Anterior cingulate cortex (tissue), 58 donors: ENCODE measurements at places on chromosomes 12 and 14.

DNA sequence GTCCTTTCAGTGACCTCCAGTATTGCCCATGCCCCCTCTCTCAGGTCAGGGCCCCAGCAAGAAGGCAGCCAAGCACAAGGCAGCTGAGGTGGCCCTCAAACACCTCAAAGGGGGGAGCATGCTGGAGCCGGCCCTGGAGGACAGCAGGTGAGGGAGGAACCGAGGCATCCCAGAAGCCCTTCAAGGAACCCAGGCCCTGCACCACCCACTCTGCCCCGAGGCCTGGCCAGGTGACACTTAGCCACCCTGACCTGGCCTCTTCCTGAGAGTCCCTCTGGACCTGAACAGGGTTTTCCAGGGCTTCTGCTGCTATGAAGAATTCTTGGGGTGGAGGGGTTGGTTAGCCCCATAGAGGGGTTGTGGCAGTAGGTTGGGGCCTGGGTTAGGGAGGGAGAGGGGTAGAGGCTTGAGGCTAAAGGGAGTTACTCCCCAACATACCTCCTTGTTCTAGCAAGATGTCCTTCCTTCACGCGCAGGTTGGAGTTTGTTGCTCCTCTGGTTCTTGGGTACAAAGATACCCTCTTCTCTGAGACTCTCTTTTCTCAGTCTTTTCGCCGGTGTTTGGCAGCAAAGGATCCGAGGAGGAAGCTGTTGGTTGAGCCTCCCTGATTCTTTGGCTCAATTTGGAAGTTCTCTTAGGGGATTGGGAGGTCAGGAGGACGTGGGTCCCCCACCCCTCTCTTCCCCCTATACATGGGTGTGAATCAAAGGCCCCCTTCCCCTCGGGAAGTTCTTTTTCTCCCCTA, 2.1 kb downstream of the TARBP2 start:
- DNase-seq = no peak

DNA sequence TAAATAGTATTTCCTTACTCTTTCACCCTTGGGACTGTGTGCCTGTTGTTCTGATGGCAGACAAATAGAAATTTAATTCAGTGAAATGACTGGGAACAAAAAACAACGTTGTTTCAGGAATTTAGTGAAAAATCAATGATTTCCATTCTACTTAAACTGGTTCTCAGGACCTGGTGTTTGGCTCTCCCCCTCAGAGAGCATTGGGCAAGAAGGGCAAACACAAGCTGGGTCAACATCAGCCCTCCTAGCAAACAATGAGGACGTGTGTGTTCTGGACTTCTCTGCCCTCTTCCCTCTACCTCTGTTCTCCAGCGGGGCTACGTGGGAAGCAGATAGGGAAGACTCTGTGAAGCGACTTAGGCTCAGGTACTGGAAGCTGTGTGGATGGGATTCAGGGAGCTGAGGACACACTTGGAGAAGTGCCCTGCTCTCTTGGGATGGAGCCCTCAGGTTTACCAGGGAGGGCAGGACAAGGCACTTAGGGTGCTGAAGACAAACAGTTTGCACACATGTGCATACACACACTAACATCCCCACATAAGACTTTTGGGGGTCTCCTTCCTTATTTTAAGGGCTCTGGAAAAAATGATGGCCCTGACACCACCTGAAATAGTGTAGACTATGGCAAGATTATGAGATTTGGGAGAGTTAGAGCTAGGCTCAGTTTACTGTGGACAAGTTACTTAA, 7.6 kb upstream of the SERPINA1 start:
- no peak for DNase-seq

DNA sequence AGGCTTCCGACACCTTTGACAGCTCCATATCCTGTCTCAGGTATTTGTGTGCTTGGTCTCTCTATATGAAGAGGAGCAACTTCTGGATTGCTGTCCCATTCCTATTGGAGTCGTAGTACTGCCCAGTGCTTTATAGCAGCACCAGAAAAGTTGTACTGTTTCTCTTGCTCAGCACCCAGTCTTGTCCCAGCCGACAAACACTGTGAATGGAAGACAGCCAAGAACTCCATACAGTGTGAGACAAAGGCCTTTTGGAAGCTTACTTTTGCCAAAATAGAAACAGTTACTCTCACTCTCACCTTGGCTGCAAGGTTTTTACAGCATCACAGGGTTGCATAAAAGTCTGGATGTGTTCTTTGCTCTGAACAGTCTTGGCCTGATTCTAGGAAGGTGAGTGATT, 105.3 kb downstream of the TGFB3 start:
- peak; percentile 33 for DNase-seq

DNA sequence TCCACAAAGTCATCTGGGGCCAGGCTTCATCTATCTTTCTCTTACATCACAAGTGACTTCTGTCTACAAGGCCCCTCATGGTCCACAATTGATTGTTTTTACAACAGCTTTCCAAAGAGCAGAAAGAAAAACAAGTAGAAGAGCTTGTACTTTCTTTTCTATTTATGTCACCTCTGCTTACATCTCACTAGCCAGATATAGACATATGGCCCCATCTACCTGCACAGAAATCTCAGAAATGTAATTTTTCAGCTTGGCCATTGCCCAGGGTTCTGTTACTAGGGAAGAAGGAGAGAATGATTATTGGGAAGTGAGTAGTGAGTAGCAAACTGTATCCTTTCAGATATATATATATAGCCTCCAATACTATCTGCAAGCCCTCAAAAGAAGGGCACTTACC, 210.5 kb upstream of the PLEKHG7 start:
- no peak for DNase-seq

DNA sequence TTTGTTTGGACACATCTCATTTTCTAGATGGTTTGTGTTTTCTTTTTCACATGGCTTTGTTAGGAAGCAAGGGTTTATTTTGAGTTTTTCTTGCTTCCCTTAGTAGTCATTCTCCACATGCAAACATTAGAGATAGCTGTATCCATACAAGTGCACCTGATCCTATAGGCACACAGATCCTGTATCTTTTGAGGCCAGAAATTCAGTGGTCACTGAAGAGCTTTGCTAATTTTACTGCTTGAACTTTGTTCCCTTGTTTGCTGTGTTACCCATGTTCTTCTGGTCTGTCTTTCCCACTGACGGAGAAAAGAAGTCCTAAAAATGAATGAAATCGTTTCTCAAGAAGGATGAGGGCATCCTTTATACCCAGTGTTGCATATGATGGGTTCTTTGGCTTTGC, 14.7 kb downstream of the HMGA2 start:
- DNase-seq = no peak

DNA sequence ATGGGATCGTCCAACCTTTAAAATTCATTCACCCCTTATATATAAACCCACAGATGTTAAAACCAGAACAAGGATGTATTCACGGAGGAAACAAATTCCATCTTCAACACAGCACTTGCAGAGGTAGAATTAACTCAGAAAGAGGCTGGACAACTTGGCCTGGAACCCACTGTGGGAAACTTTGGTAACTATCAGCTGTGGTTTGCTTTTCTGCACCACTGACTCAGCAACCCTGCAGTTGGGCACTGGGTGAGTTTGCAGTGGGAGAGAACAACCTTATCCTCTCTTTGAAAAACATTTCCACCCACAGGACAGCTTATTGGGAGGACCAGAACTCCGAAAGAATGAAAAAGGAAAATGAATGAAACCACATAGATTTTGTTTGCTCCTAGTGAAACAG, 66.3 kb downstream of the ZNF664 start:
- no peak for DNase-seq

- DNase-seq = no peak
These were observed 20.1 kb downstream of the RACGAP1 start for GRCh38 chr12:50005175-50005574.
